Urothelium cell line (cell line): ENCODE measurements at places on chromosomes 16 and 17.

GRCh38 chr16:85199069-85199725 is 86.9 kb upstream of the CIBAR2 start:
- DNase-seq = no peak

DNA sequence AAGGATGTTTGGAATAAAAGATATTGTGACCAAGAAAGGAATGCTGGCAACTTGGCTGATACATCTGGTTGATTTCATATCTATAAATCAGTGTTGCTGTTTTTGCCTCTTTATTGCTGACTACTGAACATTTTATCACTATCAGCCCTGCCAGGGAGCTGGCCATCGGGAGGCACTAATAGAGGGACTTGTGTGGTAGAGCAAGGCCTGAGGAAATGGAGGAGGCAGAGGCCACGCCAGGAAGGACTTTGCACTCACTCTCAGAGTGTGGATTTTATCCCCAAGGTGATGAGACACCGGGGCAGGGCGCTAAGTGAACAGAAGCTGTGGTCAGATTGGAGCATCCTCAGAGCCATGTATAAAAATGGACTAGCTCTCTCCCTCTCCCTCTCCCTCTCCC is 9.3 kb upstream of the CYB561 start:
- no peak for DNase-seq

DNA sequence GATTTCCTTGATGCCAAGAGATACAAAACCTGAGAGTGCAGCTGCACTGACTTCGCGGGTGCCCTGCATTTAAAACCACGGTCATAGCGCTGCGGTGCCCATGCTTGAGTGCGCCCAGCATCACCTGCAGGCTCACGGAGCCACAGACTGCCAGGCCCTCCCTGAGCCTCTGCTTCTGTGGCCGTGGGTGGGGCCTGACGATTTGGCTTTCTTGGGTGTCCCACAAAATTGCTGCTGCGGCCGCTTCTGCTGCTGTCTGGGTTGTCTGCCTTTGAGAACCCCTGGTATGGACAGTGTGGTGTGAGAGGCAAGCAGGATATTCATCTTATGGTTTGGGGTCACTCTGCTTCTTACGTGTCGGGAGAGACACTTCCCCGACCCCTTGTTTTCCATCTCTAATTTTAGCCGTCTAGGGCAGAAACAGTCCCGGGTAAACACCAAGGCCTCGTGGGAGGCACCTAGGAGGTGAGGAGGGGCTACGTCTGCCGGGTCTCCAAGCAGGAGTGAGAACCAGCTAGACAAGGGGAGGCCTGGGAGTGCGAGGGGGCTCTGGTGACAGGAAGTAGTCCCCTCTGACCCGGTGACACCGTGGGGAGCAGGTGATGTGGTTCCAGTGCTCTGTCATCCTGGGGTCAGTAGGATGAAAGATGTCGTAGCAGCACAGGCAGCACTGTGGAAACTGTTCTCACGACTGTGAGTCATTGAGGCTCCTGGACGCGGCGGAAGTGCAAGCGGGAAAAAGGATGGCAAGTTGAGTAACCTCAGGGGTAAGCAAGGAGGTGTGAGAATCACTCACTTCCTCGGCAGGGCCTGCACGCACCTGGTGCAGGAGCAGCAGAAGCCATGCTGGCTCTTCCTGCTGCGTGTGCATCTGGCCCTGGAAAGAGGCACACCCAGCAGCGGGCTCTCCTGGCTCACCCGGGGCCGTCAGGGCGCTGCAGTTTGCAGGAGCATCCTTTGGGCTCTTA is 176.3 kb downstream of the RPTOR start:
- peak; percentile 91 for DNase-seq

- DNase-seq = no peak
These were observed 15.2 kb downstream of the BCAR1 start for GRCh38 chr16:75236232-75236631.
